ENCODE measurements at places on chromosomes 6 and 20.

DNA sequence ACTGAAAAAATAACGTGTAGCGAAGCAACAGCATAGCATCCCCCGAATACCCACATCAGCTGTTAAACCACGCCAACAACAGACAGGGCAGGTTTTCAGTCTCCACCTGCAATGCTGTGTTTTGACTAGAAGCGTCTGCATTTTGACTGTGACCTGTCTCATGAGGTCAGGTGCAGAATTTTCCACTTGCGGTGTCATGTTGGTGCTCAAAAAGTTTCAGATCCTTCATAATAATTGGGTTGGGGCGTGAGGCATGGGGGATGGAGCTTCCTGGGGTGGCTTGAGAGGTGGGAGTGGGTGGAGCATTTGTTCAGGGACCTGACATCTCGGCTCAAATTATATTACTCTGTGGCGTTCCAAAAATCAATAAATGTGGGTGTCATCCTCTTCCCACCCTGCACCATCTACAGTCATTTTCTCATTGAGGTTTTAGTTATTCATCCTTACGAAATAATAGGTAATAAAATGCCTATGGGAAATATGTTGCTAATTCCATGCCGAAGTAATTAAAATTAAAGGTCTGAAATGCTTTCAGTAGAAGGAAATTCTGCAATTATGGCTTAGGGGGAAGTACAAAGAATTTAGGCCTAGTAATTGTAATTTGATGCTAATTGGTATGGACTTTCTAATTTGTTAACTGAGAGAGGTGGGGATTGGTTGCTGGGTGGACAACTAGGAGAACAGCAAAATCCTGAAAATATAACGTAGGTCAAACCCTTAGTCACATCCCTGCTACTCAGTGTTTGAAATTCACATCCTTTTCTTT is 81.0 kb downstream of the TIAM2 start:
- no peak for DNase-seq

DNA sequence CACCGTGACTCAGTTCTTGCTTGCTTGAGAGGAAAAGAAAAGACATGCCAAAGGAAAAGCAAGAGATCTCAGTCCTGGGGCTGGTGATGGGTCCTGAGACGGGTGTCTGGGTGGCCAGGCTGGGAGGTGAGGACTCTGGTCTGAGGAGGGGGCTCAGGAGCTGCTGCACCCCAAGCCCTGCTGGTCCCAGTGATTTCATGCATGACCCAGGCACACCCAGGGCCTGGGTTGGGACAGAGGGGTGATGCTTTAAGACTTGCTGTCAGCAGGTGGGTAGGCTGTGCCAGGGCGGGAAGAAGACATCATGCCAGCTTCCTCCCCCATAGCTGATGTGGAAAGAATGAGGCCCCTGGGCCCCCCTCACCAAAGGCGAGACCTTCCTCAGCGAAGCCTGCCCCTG is 65.1 kb upstream of the PMEPA1 start:
- no peak for DNase-seq

GRCh38 chr6:42984924-42985475 is 630 bp downstream of the PPP2R5D start:
- peak; percentile 52 for DNase-seq

GRCh38 chr6:18177286-18177965 is 22.2 kb downstream of the KDM1B start:
- DNase-seq = no peak

- no peak for DNase-seq
Observed at GRCh38 chr20:59020938-59021551, 1.8 kb downstream of the TUBB1 start.

DNA sequence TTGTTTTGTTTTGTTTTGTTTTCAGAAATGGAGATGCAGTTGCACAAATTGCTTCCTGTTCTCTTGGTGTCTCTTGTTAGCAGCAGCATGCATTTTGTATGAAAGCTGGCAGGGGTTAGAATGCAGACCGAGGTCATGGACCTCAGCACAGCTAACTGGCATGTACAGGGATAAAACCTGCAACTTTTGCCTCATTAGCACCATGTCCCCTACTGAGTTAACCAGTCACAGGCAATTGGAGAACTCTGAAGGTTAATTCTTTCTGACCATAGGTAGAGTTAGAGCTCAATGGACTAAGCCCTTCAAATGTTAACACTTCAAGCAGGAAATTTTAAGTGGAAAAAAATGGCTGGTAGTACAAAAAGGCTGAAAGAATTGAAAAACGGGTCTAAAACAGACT is 377.1 kb downstream of the ADGRB3 start:
- peak; percentile 43 for DNase-seq

DNA sequence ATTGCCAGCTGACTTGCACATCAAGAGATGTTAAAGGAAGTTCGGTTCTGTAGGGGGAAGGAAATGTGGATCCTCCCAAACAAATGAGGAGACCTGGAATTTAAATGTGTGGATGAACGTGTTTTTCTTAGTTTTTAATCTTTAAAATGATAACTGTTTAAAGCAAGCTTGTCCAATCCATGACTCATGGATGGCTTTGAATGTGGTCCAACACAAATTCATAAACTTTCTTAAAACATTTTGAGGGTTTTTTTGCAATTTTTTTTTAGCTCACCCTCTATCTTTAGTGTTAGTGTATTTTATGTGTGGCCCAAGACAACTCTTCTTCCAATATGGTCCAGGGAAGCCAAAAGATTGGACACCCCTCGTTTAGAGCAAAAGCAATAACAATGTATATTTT is 12.6 kb downstream of the TUBB2B start:
- DNase-seq = no peak

GRCh38 chr20:49426873-49427272 is 55.6 kb downstream of the KCNB1 start:
- no peak for DNase-seq

GRCh38 chr6:136846046-136846445 is 23.7 kb downstream of the PEX7 start:
- peak; percentile 61 for DNase-seq

DNA sequence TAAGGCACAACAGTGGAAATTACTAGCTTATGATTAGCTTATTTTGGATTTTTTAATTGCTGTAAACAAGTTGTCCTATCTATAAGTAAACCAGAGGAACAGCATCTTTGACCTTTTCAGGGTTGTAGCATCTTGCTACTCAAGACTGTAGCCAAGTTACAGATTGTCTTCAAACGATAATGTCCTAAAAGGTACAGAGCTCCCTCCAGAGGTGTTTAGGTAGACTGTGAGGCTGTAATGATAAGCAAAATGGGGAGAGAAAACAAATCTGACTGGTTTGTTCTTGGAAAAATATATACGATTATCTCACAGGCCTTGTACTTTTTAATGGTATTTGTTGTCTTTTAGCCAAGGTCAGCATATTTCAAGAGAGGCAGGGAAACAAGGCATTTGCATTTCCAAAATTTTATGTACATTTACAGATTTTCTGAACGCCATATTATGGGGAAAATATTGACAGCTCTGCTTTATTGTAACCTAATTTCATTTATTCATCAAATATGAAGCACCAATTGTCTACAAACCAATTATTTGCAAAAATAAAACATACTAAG is 273.4 kb downstream of the MEI4 start:
- DNase-seq = peak; percentile 60

DNA sequence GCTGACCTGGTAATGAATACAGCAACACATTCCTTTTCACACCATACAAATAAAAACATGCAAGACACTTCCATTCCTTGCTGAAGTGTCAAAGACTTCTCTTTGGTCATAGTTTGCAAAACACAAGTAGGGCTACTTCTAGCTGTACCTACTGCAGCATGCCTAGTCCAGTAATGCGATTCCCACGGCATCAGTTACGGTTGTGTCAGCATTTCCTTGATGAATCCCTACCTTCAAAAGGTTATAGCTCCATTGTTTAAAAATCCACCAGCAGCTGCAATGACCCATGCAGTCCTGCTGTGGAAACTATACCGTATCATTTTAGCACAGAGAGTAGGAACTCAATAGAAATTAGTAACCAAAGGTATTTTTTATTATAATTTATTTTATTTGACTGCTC is 1371.5 kb downstream of the EPHA7 start:
- DNase-seq = peak; percentile 34

GRCh38 chr6:13304101-13304500 is 24.2 kb downstream of the TBC1D7 start:
- no peak for DNase-seq

GRCh38 chr6:24854077-24854666 is 55.5 kb upstream of the ARMH2 start:
- no peak for DNase-seq

DNA sequence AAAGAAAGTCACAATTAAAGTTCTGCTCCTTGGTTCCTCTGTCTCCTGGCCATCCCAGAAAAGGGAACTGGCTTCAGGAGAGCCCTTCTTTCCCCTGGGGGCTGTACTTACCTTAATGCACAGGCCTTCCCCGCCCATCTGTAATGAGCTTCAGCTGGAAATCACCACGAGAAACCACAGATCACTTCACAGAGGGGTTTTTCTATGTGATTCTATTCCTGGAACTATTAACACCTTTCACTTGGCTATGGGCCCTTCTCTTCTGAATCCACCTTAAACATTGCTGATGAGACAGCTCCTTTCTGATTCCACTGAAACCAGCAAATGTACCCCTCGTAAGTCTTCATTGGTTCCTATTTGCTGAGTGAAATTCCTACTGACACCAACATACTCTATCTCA is 80.7 kb downstream of the FOXF2 start:
- DNase-seq = no peak

DNA sequence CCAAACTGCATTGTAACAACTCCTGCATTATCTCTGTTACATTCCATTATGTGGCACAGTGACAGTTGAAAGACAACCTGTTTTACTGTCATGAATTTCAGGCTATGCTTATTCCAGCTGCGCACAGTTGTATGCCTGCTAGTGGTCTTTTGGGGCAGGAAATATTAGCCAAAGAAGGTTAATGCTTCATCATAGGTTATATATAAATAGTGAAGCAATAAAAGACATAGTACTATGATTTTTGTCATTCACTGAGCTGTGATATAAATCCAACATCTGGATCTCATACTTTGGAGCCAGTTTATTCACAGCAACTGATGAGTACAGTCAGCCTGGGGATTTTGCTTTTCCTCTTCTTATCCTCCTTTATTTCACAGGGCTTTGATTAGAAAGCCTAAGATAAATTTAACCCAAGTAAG is 55.6 kb downstream of the FILIP1 start:
- no peak for DNase-seq

DNA sequence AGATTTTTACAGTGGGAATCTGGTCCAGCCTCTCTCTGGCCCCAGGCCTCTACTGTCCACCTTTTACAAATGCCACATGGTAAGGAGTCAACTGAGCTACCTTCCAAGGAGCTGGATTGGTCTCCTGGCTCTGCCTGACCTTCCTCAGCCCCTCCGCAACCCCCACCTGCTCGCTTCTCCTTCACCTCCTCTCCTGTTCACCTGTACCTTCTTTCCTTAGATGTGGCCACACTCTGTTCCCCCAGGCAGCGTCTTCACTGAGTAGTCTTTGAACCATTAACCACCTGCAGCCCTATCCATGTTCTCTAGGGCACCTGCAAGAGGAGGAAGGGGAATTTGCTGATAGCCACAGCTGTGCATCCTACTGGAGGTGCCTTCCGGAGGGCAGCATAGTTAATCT is 55.3 kb upstream of the DDR1 start:
- no peak for DNase-seq

DNA sequence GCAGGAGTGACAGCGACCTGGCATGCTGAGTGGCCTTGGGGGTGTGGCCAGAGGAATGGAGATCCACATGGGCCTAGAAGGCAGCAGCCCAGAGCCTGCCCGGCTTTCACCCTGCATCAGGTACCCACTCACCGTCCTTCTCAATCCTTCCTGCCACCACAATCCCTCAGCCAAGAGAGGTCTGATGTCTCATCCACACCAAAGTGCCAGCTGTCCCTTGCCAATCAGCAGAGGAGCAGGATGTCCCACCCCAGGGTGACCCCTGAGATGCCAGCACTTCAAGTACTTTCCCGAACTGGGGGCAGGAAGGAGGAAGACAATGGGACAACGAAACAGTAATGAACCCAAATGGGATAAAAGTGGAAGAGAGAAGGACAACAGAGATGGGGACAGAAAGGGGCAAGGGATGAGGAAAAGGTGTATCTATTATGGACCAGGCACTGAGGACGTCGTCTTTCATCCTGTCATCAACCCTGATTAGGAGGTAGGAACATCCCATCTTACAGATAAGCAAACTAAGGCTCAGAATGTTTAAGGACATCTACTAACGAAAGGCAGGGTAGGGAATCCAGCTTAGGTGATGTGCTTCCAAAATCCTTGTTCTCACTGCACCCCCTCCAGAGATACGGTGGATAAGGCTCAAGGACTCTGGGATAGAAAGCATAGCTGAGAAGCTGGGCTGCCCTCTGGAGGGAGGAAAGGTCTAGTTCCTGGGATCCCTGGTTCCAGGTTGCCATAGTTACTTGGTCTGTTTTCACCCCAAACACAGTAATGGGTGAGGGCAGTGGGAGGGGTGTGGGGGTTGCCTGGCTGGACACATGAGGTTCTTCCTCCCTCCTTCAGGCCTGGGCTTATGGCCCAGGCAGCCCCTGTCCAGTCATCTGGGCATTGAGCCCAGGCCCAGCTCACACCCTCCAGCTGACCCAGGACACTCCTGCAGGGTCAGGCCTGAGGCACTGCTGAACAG is 4.5 kb upstream of the TNXB start:
- DNase-seq = peak; percentile 65

DNA sequence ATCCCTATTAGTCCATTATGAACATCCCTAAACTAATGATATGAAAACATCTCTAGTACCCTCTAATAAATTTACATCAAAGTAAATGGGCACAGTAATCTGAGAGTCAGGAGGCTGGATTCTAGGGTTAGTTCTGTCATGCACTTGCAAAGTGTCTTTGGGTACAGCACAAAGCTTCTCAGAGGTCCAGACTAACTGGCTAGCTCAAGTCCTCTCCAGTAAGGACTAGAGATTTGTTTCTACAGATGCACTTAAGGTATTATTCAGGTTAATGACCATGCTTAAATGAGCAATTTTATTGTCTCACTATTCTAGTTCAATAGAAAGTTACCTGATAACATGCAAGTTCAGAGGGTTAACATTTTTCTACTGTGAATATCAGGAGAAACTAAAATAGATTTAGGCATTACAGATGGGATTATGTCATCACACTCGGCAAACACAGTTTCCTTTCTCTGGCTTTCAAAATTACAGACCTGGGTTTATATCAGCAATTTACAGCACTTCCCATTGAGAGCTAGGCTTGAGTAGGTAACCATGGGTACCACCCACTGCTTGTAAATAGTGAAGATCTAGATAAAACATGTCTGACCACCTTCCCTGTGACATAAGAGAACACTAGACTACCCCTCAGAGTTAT is 402.9 kb upstream of the RUNX2 start:
- no peak for DNase-seq

DNA sequence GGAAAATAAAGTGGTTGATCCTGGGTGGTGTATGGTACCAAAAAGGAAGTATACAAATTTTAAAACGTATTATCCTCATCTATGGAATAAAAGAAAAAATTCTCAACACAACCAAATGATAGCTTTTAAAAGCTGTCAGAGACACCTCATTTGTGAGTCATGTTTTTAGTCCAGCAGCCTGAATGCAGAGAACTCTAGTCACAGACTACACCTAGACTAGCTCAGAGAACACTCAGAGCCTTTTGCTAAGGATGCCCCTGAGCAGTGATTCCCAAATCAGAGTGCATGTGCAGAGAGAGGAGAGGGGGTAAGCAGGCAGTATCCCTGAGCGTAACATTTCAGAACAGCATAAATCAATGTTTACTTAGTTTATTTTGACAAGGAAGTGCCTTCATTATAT is 809.3 kb downstream of the HACE1 start:
- DNase-seq = no peak

GRCh38 chr6:65701325-65701724 is 5.7 kb downstream of the EYS start:
- no peak for DNase-seq
